ENCODE measurements at places on chromosomes 12 and 14.
A peak's percentile ranks its signal among the peaks of the same experiment; 100 is the strongest.

DNA sequence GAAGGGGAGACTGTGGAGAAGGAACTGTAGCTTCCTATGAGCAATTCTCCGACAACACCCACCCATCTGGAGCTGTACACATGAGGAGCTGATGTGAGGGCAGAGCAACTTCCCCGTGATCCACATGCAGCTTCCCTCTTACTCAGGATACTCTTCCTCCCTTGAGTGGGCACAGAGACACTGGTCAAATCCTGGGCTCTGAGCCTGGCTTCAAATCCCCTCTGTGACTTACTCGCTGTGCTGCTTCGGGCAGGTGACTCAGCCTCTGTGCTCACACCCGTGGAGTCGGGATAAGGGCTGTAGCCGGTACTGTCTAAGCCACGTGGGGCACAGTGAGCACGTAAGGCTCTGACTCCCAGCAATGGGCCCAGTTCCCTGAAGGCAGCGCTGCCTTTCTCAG is 31.1 kb downstream of the ZFYVE21 start:
- no peak for DNase-seq

- DNase-seq, result no peak
Measured at GRCh38 chr12:55002355-55002754, 17.4 kb upstream of the NEUROD4 start.

- peak; percentile 96 for DNase-seq
Measured at GRCh38 chr14:89416002-89416995, 734 bp downstream of the FOXN3 start.

DNA sequence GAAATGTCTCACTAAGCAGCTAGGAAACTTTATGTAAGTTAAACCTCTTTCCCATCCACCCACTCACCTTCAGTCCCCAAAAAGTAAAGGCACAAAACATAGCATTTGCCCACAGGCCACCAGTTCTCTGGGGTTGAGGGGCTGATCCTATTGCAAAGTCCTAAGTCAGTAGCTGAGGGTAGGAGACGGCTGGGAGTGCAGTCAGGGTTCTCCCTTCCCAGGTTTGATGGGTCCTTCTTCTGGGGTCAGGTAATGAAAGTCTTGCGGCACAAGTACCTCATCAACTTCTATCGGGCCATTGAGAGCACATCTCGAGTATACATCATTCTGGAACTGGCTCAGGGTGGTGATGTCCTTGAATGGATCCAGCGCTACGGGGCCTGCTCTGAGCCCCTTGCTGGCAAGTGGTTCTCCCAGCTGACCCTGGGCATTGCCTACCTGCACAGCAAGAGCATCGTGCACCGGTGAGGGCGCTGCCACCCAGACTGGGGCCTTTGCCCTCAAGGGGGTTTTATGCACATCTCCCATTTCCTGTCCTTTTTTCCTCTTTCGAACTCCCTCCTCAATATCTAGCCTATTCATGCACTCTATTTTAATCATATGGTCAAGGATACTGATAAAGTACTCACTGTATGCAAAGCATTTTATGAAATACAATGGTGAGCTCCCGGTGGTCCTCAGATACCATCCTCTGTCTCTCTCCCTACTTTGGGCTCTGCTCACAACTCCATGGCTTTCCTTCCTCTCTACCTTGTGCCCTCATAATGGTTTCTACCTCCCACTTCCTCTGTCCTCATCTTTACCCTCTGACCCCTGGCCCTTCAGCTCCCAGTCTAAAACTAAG is 986 bp downstream of the TSSK4 start:
- DNase-seq, result no peak

DNA sequence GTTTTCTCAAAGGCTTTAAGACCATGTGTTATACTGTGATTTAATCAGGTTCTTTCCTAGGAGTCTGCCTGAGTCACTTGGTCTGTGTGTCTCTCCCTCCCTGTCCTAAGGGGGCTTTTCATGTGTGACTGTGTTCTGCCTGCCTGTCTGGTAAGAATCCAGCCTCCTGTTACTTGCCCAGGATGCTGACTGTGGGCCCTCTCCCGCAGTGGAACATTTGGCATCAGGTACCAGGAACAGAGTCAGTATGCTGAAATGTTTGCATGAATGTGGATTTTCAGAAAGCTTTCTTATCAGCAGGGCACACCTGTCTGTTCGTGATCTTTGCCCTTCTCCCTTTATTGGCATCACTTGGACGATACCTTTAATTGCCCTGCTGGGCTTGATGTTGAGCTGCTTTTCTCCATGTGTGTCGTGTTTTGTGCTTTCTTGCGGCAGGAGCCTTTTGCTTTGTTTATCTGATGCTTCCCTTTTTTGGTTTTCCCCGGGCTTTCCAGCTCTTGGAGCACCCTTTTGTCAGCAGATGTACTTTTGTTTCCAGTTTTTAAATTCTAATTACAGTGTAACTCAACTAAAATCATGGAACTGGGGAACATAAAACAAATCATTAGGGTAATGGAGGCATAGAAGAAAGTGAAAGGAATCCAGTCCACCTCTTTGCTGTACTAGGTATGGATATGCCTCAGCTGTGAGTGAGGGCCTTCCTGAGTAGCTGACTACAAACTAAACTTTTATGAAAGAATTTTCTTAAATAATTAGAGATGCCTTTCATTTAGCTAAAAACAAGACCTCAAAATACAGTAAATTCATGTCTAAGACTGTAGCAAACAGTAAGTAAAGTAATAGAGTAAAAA is 72.5 kb downstream of the TRAF3 start:
- no peak for DNase-seq

GRCh38 chr12:99529966-99530365 is 117.6 kb upstream of the GARIN6 start:
- peak; percentile 12 for DNase-seq

GRCh38 chr14:55807053-55807880 is 227.3 kb downstream of the KTN1 start:
- no peak for DNase-seq

DNA sequence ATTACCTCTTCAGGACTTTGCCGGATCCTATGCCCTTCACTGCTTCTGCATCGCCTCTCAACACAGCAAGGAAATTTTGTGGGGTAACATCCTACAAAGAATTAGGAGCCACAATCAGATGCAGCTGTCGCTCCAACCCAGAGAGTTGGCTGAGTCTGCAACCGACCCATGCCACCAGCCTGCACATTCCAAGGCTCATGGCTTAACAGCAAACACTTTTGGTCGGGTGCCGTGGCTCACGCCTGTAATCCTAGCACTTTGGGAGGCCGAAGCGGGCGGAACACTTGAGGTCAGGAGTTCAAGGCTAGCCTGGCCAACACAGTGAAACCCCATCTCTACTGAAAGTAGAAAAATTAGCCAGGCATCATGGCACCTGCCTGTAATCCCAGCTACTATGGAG is 32.3 kb downstream of the LGMN start:
- DNase-seq, result no peak
